Kidney tubule cell (primary cell): ENCODE measurements at places on chromosomes 3 and 15.

- DNase-seq: no peak
Measured at GRCh38 chr3:43319376-43319775, 33.0 kb downstream of the SNRK start.

DNA sequence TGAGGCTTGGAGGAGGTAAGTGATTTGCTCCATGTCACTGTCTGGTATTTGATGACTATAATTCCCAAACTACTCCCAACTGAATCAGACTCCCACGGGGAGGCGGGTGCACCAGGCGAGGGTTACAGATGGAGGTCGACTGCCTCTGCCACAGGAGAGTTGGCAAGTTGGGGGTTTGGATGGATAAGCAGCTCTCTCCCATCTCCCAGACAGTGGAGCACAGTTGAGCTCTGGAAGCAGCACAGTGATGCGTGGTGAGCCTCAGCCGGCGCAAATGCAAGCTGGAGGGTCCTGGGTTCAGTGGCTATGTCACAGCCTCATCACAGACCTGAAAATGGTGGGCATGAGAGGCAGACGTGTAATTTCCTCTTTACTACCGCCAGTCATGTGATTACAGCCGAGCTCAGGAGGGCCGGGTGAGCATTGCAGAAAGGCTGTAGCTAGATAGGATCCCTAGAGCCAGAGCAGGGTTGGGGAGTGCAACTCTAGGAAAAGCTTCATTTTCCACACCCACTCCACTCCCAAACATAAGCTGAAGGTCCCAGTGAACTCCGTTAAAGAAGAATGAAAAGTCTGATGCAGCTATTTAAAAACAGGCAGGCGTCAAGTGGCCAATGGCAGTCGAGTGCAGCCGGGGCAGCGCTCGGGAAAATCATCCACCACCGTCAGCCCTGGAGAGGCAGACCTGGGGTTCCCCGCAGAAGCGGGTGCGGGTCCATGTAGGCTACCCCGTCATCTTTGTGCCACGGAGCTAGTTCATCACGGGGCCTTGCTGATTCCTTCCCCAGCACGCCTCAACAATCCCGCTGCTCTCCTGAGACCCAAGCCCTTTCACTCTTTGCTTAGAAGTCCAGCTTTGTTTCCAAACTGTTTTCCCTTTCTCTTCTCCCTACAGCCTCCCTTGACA lies 33.3 kb upstream of the VPS8 start:
- no peak for DNase-seq

DNA sequence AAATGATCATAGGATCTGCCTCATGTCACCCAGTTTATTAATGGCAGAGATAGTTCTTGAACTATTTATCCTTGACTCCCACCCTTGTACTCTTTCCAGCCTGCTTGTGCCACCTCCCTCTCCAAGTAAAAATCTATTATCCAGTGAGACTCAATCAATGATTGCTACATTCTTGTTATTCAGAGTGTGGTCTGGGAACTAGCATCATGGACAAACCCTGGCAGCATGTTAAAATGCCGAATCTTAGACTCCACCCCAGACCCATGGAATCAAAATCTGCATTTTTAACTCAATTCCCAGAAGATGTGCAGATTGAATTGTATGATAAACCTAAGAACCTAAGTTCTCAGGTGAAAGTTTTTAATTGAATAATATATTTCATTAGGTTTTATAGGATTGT lies 34.7 kb upstream of the PYDC2 start:
- DNase-seq: no peak

DNA sequence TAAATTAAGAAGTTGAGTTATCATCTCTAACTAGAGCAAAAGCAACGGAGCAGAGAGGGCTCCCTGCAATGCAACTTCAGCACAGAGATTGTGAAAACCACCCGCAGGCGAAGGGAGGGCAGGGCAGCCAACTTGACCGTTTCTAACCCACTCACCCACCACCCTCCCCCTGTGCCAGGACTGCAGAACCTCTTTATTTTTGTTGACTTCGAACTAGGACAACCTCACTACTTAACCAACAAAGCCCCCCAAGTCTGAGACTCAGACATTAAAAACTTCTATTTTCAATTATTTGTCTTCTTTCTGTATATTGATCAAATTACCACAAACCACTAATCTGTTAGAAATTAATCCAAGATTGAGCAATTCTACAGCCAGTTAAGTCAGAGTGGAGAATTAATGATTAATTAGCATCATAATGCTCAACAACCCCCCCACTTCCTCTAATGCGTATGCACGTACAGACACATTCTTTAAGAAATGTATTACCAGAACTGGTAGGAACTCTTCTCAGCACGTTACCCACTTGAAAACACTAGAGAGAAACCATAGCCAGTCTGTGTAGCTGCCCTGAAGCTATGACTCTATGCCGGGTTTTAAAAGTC lies 2.0 kb downstream of the MGLL start:
- DNase-seq: peak; percentile 93

- DNase-seq: no peak
Measured at GRCh38 chr3:126104742-126105605, 21.1 kb upstream of the SLC41A3 start.

DNA sequence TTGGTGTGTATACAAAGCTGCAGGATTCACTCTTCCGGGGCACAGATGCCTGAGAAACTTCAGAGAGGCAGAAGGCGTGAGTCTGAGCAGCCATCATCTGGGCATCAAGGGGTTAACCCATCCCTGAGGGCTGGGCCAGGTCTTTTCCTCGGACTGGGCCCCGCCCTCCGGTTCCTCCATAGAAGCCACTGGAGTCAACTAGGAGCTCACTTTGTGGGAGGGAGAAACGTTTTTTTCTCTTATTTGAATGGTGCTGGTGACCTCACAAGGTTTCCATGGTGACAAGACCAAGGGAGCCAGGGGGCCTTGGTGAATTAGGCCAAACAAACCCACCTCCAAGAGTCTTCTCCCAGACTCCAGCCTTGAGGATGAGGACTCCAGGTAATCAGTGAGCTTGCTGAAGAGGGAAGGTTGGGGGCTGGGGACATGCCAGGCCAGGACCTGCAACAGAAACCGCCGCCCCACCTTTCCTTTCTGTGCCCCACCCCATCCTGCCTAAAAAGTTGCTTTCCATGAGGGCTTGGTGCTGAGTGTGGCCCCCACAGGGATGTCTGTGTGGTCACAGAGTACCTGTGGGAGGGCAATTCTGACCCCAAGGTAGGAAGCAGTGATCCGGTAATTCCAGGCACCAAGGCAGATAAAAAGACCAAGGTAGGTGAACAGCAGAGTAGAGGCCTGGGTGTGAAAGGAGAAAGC lies 14.8 kb upstream of the INSYN1 start:
- DNase-seq: no peak

- DNase-seq: no peak
Measured at GRCh38 chr3:47455806-47456452, 19.8 kb downstream of the SCAP start.

DNA sequence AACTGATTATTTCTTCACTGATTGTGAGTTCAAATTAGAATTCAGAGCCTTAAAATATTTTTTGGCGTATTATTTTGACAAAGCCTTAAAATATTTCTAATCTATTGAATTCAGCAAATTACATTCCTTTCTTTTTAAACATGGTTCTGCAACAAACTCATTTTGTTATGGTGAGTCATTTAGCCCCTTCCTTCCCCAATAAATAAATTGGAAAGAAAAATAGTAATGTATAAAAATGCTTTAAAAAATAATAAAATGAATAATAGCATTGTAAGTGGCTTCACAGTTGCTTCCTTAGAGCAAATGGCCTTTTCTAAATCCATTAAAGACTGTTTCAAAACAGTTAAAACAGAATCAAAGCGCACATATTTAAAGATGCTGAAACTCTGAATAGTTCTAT lies 12.1 kb downstream of the CSNK1G1 start:
- no peak for DNase-seq

DNA sequence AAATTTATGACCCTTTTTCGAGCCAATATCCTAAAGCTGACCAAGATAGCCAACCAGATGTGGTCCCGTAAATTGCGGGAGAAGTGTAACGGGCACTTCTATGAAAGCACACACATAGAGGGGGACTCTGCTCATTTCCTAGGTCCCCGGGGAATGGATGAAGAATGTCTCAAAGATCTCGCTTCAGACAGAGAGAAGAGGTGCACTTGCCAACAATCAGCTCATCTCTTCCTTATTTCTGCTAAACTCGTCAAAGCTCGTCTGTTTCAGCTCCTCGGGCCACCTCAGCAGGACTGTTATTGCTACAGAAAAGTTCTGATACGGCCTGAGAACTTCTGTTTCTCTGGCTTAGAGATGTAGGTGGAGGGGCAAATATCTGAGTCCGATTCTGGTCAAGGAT lies 71.8 kb downstream of the TM2D3 start:
- no peak for DNase-seq

GRCh38 chr3:34106879-34107278 lies 308.4 kb downstream of the PDCD6IP start:
- DNase-seq: peak; percentile 51

- no peak for DNase-seq
Measured at GRCh38 chr15:92224843-92225242, 168.8 kb upstream of the ST8SIA2 start.

DNA sequence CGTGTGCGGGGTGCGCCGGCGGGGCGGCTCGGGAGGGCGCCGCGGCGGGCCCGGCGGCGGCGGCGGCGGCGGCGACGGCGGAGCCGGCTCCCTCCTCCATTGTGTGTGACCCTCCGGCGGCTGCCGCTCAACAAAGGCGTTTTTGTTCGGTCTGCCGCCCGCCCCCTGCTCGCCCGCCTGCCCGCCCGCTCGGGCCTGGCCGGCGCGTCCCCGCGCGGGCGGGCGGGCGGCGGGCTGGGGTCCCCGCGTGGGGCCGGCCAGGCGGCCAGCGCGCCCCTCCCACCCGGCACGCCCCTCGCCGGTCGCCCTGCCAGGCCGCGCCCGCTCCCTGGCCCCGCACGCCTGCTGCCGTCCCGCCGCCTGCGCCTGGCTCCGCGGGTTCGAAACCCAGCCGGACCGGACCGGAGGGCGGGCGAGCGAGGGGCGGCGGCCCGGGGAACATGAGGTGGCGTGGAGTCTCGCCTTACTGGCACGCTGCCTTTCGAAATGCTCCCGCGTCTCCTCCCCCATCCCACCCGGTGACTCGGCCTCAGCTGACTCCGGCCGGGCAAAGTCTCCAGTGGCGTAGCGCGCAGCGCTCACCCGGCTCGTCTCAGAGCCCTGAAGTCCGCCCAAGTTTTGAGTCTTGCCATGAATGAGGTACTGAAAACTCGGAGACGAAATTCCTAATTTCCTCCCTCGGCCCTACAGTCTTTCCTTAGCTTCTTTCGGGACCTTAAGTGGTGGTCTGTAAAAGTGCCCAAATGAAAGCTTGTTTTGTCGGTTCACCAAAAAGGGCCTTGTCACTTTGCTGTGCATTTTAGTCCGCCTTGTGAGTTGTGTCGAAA lies 588 bp downstream of the MAPK6 start:
- DNase-seq: peak; percentile 89

- DNase-seq: no peak
Measured at GRCh38 chr15:48397841-48398240, 66.6 kb downstream of the DUT start.

- peak; percentile 54 for DNase-seq
Measured at GRCh38 chr3:33645060-33645647, 72.9 kb downstream of the CLASP2 start.

DNA sequence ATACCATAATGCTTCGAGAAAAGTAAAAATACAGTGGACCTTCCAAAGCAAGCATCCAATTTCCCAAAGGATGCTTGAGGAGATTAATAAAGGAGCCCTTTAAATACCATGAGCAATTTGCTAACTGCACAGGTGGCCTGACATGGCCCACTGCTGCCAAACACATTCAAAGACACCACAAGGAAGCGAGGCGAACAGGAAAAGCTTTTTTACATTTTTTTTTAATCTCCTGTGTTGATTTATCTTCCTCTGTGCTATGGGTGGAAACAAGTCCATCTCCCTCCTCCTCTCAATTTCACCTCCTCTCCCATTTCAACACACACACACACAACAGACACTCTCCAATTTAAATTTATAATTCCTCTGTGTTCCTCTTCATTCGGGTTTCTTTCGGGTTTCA lies 243.4 kb downstream of the IGSF11 start:
- no peak for DNase-seq

DNA sequence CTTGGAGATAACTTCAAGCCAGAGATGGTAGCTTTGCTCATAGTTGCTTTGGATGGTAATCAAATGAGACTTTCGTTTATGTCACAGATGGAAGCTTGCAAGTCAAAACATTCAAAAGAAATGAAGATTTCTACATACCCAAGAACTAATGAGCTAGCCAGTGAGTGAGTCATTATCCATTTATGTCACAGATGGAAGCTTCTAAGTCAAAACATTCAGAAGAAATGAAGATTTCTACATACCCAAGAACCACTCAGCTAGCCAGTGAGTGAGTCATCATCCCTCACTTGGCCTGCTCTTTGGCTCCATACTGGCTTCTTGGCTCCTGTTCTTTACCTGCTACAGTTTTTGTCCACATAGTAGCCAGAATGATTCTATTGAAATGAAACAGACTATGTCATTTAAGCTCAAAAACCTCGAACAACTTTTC lies 559.8 kb upstream of the CBLB start:
- peak; percentile 99 for DNase-seq
